Activated effector memory CD4-positive, alpha-beta T cell treated with Interleukin-2 at 50 U/mL for 16 hours (primary cell): ENCODE measurements at places on chromosomes 12 and 14.

DNA sequence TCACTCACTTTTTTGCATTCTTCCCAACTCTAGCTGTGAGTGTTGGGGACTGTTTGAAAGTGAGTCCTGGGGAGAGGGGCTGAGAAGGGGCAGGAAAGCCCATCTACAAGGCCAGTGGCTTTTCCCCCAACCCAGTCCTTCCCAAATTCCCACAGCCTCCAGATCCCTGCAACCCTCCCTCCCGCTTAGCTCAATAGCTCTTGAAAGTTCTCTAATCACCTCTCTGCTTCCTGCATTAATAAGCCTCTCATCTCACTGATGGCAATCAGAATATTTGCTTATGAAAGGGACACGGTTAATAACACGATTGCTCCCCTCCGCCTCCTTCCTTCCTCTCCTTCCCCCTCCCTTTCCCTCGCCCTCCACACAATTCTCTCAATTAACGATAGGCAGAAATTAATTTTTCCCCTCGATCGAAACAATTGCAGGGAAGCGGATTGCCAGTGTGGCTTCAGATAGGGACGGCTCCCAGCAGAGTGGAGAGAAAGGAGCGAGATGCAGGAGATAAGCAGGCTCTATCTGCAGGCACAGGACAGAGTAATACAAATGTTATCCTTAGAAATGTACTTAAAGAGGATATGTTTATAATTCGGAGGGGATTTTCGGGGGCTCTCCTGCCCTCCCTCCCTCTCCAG lies 15.1 kb upstream of the GPATCH2L start:
- no peak for DNase-seq

GRCh38 chr12:122086641-122087285 lies 8.2 kb downstream of the MLXIP start:
- no peak for DNase-seq

- DNase-seq, result no peak
Observed at GRCh38 chr12:89732522-89732921, 23.9 kb upstream of the ATP2B1 start.

GRCh38 chr14:58465421-58465820 lies 37.9 kb downstream of the KIAA0586 start:
- DNase-seq, result no peak

DNA sequence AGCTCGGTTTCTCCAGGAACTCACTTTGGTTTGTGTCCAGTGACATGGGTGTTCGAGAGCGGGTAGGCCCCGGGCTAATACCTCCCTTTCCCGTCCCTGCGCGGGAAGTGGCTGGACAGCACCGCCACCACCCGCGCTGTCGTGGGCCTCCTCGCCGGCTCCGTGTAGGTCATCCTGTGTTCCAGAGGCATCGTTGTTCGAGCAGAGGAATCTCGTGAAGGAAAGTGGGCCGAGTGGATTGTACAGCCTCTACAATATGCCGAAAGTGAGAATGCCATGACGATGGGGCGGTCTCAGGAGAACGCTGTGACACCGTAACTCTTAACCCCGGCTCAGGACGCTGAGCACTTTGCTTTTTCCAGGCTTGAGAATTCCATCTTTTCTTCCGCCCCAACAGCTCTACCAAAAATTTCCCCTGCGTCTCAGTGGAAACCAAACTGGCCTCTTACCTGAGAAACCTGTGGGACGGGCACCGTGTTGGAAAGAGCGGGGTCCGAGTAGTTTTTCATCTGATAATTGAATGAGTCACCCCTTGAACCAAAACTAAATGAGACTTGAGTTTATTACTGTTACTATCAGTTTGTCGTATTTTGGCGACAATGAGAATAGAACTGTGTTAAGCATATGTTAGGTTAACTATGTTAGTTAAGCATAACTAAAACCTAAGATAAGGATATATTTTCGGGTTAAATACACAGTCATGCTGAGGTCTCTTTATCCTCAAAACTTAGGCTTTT lies 510 bp downstream of the EIF2S1 start:
- DNase-seq, result no peak

DNA sequence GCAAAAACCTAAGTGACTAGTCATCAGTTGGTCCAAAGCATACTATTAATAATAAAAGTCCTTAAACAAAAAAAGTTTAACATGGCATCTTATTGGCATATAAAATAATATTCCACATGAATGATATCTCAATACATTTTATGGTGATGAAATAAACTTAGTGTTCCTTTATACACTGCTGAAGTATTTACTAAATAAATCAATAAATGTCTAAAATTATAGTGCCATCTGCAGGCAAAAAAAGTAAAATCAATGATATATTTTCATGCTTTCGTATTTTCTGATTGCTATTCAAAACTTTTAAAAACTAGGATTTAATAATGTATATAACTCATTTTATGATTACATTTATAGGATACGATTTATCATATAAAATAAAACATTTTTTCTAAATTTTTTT lies 30.5 kb downstream of the PUS7L start:
- no peak for DNase-seq

DNA sequence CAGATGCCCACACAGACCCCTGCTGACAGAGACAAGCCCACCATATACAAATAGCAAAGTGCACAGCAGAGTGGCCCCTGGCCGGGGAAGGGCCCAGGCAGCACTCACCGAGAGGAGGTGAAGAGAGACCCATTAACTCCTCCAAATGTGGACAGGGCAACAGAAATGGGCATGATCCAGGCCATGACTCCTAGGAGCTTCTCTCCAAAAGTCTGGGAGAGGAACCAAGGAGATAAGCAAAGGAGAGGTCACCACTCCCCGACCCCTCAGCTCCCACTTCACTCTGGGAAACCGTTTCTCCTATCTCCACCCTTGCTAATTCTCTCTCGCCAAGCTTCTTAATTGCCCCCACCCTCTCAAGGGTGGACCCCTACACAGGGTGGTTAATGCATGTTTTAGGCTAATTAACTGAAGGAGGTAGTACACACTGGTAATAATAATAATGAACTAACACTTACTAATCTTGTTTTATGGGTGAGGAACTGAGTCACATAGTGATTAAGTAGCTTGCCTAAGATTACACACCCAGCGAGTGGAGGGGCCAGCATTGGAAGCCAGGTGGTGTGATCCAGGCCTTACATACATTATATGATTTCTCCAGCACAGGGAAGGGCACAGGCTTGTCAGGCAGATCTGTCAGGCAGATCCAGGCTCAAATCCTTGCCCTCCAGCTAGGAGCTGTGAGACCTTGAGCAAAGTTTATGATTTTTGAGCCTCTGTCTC lies 18.9 kb upstream of the CEBPE start:
- DNase-seq, result no peak

DNA sequence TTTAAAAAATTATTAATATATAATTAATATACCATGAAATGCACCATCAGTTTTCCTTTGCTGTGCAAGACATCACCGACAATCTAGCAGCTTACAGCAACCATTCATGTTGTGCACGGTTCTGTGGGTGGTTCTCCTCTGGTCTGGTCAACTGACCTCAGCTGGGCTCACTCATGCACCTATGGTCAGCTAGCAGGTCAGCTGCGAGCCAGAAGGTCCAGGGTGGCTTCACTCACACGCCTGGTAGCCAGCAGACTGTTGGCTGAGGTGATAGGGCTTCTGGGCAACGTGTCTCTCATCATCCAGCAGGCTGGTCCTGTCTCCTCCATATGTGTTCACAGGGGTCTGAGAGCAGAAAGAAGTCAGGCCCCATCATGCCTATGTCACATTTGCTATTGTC lies 210.4 kb downstream of the KIF26A start:
- DNase-seq, result no peak

GRCh38 chr12:100827901-100828520 lies 33.4 kb downstream of the ANO4 start:
- no peak for DNase-seq

GRCh38 chr12:92191061-92191460 lies 45.4 kb upstream of the BTG1 start:
- DNase-seq, result no peak

- DNase-seq, result no peak
Observed at GRCh38 chr14:99391671-99392070, 89.0 kb downstream of the SETD3 start.

- no peak for DNase-seq
Observed at GRCh38 chr12:127064207-127064606, 1202.8 kb upstream of the TMEM132C start.

DNA sequence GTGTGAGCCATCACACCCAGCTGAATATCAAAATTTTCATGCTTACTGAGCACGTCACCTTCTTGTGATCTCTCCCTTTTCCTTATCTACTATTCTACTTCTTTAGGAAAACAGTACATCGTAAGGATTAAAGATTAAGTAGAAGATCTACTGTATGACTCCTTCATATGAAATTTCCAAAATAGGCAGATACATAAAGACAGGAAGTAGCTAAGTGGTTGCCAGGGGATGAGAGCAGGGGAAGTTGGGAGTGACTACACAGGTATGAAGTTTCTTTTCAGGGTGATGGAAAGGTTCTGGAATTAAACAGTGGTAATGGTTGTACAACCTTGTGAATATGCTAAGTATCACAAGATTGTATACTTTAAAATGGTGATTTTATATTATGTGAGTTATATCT lies 36.5 kb upstream of the CERS5 start:
- no peak for DNase-seq

DNA sequence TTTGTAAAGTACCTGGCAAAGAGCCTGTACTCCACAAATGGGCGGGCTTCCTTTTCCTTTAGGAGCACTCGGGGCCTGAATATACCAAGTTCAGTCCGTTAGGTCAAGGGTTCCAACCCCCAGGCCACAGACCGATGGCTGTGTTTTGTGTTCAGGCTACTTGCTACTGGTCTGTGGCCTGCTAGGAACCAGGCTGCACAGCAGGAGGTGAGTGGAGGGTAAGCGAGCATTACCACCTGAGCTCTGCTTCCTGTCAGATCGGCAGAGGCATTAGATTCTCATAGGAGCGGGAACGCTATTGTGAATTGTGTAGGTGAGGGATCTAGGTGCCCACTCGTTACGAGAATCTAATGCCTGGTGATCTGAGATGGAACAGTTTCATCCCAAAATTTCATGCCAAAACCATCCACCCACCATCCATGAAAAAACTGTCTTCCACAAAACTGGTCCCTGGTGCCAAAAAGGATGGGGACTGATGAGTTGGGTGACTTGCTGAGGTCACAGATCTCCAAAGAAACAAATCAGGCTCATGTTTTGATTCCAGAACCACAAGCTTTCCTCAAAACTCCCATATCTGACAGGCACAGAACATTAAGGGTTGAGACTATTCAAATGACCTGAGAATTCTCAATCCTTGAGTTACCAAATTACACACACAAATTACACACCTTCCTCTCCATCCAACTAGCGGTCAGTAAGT lies 4.2 kb downstream of the CSRP2 start:
- no peak for DNase-seq

GRCh38 chr12:77999074-77999715 lies 168.5 kb downstream of the NAV3 start:
- no peak for DNase-seq

GRCh38 chr12:94516985-94517384 lies 57.3 kb upstream of the CEP83 start:
- no peak for DNase-seq

DNA sequence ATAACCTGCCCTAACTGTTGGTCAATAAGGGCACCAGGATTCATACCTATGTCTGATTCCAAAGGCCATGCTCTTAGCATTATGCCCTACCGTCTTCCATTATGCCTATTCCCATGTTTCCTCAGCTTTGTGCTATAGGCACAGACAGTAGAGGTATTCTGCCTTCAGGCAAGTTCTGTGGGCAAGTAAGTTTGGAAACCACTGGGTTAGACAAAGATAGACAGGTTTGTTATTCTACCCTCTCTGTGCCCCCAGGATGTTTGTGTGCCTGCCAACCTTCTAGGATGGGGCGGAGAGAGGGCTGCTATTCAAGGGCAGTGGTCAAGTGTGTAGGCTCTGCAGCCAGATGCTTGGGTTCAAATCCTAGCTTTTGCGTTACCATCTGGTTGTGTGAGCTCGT lies 4.6 kb downstream of the RAPGEF3 start:
- no peak for DNase-seq

DNA sequence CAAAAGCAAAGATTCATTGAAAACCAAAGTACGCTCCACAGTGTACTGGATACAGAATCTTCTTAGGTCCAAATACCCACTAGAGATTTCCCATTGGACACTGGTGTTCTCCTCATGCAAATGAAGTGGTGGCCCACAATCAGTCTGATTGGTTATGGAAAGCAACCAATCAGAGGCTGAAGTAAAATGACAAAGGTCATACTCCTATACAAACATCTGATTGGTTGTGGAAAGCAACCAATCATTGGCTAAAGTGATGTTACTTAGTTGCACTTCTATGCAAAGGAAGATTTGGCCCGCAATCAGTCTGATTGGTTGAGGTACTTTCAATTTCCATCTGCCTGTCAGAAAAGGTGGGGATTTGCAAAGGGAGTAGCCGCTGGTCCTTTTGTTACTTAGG lies 1.3 kb upstream of the WASHC3 start:
- no peak for DNase-seq

DNA sequence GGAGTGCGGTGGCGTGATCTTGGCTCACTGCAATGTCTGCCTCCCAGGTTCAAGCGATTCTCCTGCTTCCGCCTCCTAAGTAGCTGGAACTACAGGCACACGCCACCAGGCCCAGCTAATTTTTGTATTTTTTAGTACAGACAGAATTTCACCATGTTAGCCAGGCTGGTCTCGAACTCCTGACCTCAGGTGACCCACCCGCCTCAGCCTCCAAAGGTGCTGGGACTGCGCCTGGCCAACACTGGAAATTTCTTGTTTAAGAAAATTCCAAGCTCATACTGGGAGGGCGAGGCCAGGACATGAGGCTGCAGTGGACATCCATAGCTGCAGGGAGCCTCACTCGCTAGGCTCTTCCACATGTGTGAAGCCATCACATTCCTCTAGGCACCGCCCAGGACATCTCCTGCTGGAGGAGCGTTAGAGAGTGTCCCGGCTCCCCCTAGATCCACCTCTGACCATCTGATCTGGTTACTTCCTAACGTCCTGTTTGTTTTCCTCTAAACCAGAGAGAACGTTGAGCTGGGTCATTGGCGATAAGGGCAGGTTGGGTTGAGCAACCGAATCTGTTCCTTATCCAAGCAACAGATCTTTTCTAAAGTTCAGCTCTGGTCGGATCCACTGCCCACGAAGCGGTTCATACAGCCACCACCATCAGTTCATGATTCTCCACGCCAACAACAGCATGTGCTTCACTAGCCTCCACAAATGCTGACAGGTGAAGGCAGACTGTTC lies 108.2 kb upstream of the MED13L start:
- DNase-seq, result no peak

DNA sequence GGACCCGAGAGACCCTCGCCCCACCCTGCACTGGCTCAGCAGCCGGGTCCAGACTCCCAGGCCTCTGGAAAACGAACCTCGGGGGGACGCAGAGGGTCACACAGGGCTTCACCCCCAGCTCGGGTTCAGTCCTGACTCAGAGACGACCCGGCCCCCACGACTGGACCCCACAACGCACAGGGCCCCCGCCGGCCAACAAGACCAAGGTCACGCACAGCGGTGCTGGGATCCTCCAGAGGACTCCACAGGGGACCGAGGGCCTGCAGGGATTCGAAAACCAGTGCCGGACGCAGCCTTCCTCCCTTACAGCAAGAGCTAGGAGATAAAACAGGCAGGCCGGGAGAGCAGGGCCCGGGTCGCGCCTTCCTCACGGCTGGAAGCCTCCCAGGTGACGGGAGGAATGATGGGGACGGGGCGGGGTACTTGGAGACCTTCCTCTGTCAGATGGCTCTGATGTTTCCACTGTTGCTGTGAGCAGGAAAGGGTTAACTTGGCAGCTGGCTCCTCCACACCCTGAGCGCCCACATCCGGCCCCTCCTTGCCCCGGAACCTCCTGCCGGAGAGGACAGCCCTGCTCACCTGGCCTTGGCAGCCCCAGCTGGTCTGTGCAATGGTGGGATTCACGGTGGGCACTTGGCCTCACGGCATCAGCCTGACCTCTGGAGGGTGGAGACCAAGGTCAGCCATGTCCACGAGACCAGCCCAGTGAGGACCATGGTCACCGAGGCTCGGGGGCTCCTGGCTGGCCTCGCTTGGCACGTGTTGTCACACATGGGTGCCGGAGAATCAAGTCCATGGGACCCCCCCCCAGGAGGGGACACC lies 46.2 kb downstream of the GALNT9 start:
- no peak for DNase-seq
